Osteoblast (primary cell): ENCODE measurements at places on chromosomes 11 and 22. TPM values are rescaled to one million over a fixed set of nuclear protein-coding genes. Genes with fewer than 3 reads are reported as not detected.

DNA sequence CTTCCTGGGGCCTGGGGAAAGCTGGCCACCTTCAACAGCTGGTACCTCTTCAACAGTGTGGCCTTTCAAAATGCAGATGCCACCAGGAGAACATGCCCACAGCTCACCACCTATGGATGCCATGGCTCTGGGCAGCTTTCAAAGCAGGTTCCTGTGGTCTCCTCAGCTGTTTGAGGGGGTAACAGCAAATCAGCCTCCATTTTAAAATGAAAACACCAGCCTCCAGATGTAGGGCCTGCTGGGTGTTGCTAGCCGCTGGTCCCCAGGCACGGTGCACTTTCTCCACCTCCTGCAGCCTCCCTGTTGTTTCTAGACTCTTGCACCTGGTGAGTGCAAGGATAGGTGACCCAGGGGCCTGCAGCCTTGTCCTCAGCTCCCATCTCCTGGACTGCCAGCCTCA, 10.0 kb downstream of the CDPF1 start:
- H3K4me1 ChIP-seq: no peaks in the 10 kb centered on the region
- no peak for DNase-seq
- peaks cover 12% of the 10 kb centered on the region for H3K36me3 ChIP-seq
- H3K27me3 ChIP-seq: no peaks in the 10 kb centered on the region
- no peak overlapping the region for H3K27ac ChIP-seq
- no peak overlapping the region for H3K4me3 ChIP-seq

GRCh38 chr11:130168105-130168504, 8.5 kb downstream of the ST14 start:
- peak; percentile 66 for DNase-seq
- H3K27ac ChIP-seq: no peak overlapping the region
- no peaks in the 10 kb centered on the region for H3K36me3 ChIP-seq
- peaks cover 9% of the 10 kb centered on the region for H3K4me1 ChIP-seq
- no peak overlapping the region for H3K4me3 ChIP-seq

DNA sequence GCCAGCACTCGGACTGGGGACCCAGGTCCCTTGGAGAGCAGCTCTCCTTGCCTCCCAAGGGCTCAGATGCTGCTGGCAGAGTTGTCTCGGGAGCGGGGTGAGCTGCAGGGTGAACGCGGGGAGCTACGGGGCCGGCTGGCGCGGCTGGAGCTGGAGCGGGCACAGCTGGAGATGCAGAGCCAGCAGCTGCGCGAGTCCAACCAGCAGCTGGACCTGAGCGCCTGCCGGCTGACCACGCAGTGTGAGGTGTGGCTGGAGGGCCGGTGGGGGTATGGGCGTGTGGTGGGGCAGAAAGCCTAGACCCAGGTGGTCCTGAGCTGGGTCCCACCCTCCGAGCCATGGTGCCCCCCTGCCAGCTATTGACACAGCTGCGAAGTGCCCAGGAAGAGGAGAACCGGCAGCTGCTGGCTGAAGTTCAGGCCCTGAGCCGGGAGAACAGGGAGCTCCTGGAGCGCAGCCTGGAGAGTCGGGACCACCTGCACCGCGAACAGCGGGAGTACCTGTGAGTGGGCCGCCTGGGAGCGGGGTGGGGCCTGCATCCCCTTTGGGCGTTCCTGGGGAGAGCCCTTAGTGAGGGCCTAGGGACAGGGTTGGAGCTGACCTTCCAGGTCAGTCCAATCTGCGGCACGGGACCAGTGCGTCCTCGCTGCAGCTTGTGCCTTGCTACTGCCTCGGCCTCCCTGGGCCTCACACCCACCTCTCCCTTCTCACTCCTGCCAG, 5.8 kb upstream of the RPS6KA4 start:
- no peaks in the 10 kb centered on the region for H3K36me3 ChIP-seq
- no peaks in the 10 kb centered on the region for H3K27me3 ChIP-seq
- H3K4me1 ChIP-seq: peaks cover 11% of the 10 kb centered on the region
- H3K4me3 ChIP-seq: no peak overlapping the region

The RHOG gene
- 13.3 and 17.0 TPM in 2 replicates for total RNA-seq

GRCh38 chr11:65383778-65384177, 1.3 kb upstream of the SLC25A45 start:
- peaks cover 33% of the 10 kb centered on the region for H3K4me1 ChIP-seq
- H3K27ac ChIP-seq: peak overlapping the region; percentile 98
- DNase-seq: no peak
- no peaks in the 10 kb centered on the region for H3K36me3 ChIP-seq
- H3K4me3 ChIP-seq: no peak overlapping the region
- no peaks in the 10 kb centered on the region for H3K27me3 ChIP-seq

DNA sequence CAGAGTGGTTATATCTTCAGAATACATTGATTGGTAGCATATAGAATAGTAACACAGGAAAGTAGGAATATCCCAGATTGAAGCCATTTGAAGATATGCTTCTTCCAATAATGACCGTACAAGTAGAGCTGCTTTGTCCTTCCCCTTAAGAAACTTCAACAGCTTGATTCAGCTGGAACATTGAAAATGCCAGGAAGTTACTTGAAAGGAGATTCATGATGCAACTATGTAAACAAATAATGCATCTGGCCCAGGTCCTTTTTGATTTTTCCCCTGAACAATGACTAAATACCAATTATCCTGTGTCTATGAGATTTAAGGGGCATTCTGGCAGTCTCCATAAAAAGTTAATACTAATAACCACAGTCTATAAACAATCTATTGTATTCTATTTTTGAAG, 3.0 kb downstream of the DKK3 start:
- H3K27ac ChIP-seq: no peak overlapping the region
- no peak overlapping the region for H3K4me3 ChIP-seq
- peaks cover 33% of the 10 kb centered on the region for H3K27me3 ChIP-seq
- no peaks in the 10 kb centered on the region for H3K4me1 ChIP-seq
- no peaks in the 10 kb centered on the region for H3K36me3 ChIP-seq
- DNase-seq: no peak

DNA sequence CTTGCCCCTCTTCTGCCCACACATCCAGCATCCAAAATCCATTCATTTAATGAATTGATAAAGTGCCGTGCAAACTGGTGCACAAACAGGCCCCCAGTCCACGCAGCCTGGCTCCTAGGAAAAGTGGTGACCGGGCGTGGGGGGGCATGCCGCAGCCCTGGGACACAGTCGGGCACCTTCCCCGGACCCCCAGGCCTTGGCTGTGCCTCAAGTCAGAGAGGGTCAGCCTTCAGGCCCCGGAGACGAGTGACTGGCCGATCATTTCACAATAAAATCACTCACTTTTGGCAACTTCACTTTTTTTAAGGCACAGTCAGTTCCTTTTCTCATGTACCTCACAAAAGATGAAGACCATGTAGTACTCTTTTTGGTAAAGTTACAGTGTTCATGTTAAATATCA, 8.0 kb downstream of the CDPF1 start:
- H3K4me1 ChIP-seq: no peaks in the 10 kb centered on the region
- no peak overlapping the region for H3K27ac ChIP-seq
- H3K4me3 ChIP-seq: no peak overlapping the region
- peaks cover 8% of the 10 kb centered on the region for H3K36me3 ChIP-seq
- no peaks in the 10 kb centered on the region for H3K27me3 ChIP-seq

The MYH9 gene
- 796 and 964 TPM in 2 replicates for total RNA-seq

The GLB1L3 gene
- total RNA-seq: not detected in 2 replicates

GRCh38 chr11:12158909-12159308, 48.5 kb downstream of the MICAL2 start:
- no peak overlapping the region for H3K4me3 ChIP-seq
- no peaks in the 10 kb centered on the region for H3K27me3 ChIP-seq
- H3K4me1 ChIP-seq: peaks cover 84% of the 10 kb centered on the region

The NLRP6 gene
- not detected in 2 replicates for total RNA-seq

The PATL1 gene
- 17.7 and 19.5 TPM in 2 replicates for total RNA-seq

The ELMOD1 gene
- under 0.01 TPM in 2 replicates for total RNA-seq

DNA sequence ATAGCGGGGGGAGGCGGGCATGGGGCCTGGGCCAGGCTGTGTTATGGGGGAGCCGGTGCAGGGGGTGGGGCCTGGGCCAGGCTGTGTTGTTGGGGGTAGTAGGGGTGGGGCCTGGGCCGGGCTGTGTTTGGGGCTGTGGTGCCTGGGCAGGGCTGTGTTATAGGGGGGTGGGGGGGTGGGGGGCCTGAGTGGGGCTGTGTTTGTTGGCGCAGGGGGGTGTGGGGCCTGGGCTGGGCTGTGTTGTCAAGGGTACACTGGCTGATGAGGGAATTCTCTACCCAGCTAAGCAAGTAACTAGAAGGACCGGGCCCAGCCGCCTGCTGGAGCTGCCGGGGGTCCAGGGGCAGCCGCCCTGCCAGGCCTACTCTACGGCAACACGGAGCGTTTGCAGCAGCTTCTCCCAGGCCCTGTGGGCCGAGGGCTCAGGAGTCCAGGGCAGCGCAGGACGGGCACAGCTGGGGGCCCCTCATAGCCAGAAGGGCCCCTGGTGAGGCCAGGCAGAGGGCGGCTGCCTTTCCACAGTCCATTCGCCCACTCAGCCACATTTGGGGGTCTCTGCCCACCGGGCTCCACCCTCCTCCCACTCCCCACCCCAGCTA, 10.1 kb upstream of the PIM3 start:
- H3K4me3 ChIP-seq: no peak overlapping the region
- no peaks in the 10 kb centered on the region for H3K27me3 ChIP-seq
- peaks cover 15% of the 10 kb centered on the region for H3K4me1 ChIP-seq
- H3K36me3 ChIP-seq: no peaks in the 10 kb centered on the region
- DNase-seq: no peak
- no peak overlapping the region for H3K27ac ChIP-seq

DNA sequence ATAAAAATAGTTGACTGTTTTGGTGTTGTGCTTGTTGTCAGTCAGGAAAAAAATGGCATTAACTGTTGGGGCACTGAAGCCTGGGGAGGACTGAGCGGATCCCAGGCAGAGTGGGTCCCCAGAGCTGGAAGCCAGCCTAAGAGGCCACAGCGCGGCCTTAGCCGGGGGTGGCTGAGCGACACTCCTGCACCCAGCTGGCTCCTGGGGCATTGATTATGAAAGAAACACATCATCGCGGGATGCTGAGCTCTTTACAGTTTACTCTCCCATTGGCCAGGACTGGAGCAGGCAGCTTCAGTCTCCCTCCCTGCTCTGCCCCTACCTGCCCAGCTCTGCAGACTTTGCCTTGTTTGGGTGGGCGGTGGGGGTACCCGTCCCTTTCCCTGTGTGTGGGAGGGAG, 121.5 kb downstream of the ST3GAL4 start:
- no peaks in the 10 kb centered on the region for H3K36me3 ChIP-seq
- peaks cover 5% of the 10 kb centered on the region for H3K4me1 ChIP-seq
- H3K27ac ChIP-seq: no peak overlapping the region
- no peak for DNase-seq

The SMIM35 gene
- not detected in 2 replicates for total RNA-seq

The CD3G gene
- total RNA-seq: not detected in 2 replicates

GRCh38 chr11:64697663-64698375, 25.2 kb downstream of the NRXN2 start:
- peak; percentile 52 for DNase-seq
- no peak overlapping the region for H3K4me3 ChIP-seq
- no peak overlapping the region for H3K27ac ChIP-seq
- no peaks in the 10 kb centered on the region for H3K4me1 ChIP-seq
- peaks cover 49% of the 10 kb centered on the region for H3K27me3 ChIP-seq
- no peaks in the 10 kb centered on the region for H3K36me3 ChIP-seq

The GRAMD4 gene
- 16.8 and 17.0 TPM in 2 replicates for total RNA-seq

DNA sequence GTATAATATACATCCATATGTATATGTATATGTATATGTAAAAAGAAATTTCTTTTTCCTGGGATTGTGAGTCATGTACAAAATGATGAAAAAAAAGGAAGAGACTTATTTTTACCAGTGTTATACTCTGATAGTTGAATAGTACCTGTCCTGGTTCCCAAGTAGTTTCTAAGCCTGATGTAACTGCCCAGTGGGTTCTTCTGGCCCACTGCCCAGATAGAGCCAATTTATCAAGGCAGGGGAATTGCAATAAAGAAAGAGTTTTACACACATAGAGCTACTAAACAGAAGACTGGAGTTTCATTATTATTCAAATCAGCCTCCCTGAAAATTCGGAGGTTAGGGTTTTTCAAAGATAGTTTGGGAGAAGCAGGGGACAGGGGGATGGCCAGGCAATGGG, 29.1 kb upstream of the NARS2 start:
- H3K4me3 ChIP-seq: no peak overlapping the region
- no peaks in the 10 kb centered on the region for H3K4me1 ChIP-seq

DNA sequence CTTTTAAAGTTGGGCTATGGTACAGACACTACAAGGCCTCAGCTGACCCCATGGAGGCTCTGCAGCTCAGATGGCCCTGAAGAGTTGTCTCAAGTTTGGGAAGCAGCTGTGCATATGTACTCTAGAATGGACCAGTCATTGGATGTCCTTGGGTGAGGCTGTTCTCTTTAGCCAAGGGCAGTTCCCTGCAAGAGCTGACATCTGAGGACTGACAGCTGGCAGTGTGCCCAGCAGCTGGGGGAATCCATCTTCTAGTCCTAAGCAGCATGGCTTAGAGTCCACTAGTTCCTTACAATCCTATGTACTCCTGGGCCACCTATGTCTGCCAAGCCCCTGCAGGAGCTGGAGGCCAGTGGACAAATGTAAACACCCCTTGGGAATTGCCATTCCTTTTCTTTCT, 76.5 kb downstream of the C11orf91 start:
- H3K4me1 ChIP-seq: peaks cover 25% of the 10 kb centered on the region
- no peak overlapping the region for H3K27ac ChIP-seq
- H3K4me3 ChIP-seq: no peak overlapping the region
- no peaks in the 10 kb centered on the region for H3K27me3 ChIP-seq
- no peaks in the 10 kb centered on the region for H3K36me3 ChIP-seq

GRCh38 chr11:17752144-17752543, 17.6 kb downstream of the KCNC1 start:
- H3K4me3 ChIP-seq: no peak overlapping the region
- H3K36me3 ChIP-seq: no peaks in the 10 kb centered on the region
- peak; percentile 26 for DNase-seq
- no peak overlapping the region for H3K27ac ChIP-seq
- H3K4me1 ChIP-seq: no peaks in the 10 kb centered on the region

The CHRM4 gene
- 0.29 and 0.36 TPM in 2 replicates for total RNA-seq

- H3K27me3 ChIP-seq: no peaks in the 10 kb centered on the region
- peak; percentile 100 for DNase-seq
- H3K27ac ChIP-seq: peak within 1 kb of the TSS; percentile 86
- peak within 1 kb of the TSS; percentile 82 for H3K4me3 ChIP-seq
Measured at GRCh38 chr11:65558002-65558929, at the start of gene LTBP3. Gene LTBP3, minus strand, starts transcription at chr11:65558359. Its CDS starts 400 bp downstream, at chr11:65557959.
